ENCODE measurements at places on chromosomes 11 and 22.

DNA sequence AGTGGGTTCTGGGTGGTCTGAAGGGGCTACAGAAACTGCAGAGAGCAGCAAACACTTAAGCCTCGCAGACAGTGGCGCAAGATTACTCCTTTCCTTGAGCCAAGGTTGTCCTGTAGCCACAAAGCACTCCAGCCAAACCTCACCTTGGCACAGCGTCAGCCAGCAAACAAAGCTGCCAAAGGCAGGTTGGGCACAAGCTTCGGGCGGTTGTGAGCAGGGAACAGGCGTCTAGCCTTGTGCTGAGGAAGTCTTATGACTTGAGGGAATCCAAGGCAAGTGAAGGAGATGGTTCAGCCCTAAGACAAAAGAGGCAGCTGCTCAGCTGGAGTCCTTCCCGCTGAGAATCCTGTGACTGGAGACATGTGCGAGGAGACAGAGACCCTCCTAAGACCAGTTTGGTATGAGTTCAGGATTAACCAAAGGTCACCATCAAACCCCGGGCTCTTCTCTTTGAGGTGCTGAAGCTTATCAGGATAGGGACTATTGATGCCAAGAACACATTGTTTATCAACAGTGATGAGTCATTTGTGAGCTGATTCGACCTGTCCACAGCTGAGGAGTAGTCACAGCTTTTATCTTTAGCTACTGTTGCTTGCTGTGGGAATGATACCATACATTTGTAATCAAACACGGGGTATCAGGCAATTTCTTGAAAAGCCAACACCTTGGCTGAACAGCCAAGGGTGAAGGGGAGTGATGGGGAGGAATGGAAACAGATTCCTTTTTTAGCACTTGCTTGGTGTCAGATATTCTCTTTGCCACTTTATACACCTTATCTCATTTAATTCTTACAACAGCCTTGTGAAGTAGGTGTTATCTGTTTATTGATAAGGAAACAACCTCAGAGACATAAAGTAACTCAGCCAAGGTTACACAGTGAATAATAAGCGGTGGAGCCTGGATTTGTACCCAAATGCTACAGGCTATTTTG is 4.6 kb downstream of the ADM start:
- DNase-seq = peak; percentile 80
- H3K27me3 ChIP-seq = no peaks in the 10 kb centered on the region
- H3K36me3 ChIP-seq = no peaks in the 10 kb centered on the region

GRCh38 chr11:134144744-134145143 is 75.9 kb downstream of the JAM3 start:
- no peaks in the 10 kb centered on the region for H3K4me1 ChIP-seq
- H3K27me3 ChIP-seq = peaks cover 37% of the 10 kb centered on the region
- no peak overlapping the region for H3K4me3 ChIP-seq
- no peak for DNase-seq
- no peak overlapping the region for H3K27ac ChIP-seq

DNA sequence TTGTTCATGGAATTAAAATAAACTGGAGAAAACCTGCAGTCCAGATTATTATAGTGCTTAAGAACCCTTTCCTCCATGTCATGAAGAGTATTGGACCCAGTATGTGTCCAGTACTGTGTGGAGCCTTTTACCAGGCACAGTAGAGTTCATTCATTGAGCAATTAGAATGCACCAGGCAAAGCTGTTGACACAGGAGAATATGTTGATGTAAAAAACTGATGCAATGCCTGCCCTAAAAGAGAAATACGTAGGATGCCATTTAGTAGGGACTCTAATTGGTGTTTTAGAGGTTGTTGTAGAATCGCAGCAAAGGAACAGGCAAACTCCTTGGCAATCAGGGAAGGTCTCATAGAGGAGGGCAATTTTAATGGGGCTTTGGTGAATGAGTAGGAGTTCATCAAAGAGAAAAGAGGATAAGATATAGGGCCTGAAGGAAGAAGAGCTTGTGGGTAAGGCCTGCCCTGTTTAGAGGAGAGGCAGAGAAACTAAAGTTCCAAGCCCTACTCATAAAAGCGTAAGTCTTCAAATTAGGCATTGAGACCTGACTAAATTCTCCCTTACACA is 126.4 kb downstream of the SEZ6L start:
- no peak overlapping the region for H3K4me3 ChIP-seq
- no peak overlapping the region for H3K27ac ChIP-seq

DNA sequence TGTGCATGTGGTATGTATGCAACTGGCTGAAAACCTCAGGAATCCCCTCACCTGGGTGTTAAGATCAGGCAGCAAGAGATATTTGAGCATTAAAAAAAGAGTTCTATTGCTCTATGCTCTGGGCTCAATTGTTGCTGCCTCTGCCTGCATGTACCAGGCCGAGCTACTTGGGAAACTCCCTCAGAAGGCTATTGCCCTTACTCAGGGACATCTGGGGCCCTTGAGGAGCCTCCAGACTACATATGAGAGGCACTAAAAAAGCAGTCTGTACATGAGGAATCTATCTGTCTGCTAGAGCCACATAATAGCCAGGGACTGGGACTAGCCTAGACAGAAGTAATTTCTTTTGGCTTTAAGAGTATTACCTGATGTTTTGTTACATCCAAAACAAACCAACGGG is 120.1 kb downstream of the SWAP70 start:
- no peak for DNase-seq
- H3K27me3 ChIP-seq = no peaks in the 10 kb centered on the region
- no peak overlapping the region for H3K4me3 ChIP-seq
- no peak overlapping the region for H3K27ac ChIP-seq

GRCh38 chr22:42553475-42554361 is at the start of gene SERHL2:
TSS of gene SERHL2 (plus strand) at chr22:42553956. CDS start at chr22:42554021, 65 bp downstream.
- peak; percentile 88 for DNase-seq
- no peaks in the 10 kb centered on the region for H3K4me1 ChIP-seq
- no peak within 1 kb of the TSS for H3K27ac ChIP-seq
- no peaks in the 10 kb centered on the region for H3K27me3 ChIP-seq
- H3K4me3 ChIP-seq = peak within 1 kb of the TSS; percentile 44

- H3K36me3 ChIP-seq = no peaks in the 10 kb centered on the region
- no peaks in the 10 kb centered on the region for H3K4me1 ChIP-seq
- peaks cover 55% of the 10 kb centered on the region for H3K27me3 ChIP-seq
- DNase-seq = no peak
- no peak overlapping the region for H3K27ac ChIP-seq
- no peak overlapping the region for H3K4me3 ChIP-seq
Observed at GRCh38 chr11:17719938-17720795, 796 bp downstream of the MYOD1 start.

GRCh38 chr11:83717537-83717936 is 431.4 kb upstream of the CCDC90B start:
- no peaks in the 10 kb centered on the region for H3K27me3 ChIP-seq
- H3K27ac ChIP-seq = no peak overlapping the region
- H3K36me3 ChIP-seq = no peaks in the 10 kb centered on the region
- DNase-seq = no peak

DNA sequence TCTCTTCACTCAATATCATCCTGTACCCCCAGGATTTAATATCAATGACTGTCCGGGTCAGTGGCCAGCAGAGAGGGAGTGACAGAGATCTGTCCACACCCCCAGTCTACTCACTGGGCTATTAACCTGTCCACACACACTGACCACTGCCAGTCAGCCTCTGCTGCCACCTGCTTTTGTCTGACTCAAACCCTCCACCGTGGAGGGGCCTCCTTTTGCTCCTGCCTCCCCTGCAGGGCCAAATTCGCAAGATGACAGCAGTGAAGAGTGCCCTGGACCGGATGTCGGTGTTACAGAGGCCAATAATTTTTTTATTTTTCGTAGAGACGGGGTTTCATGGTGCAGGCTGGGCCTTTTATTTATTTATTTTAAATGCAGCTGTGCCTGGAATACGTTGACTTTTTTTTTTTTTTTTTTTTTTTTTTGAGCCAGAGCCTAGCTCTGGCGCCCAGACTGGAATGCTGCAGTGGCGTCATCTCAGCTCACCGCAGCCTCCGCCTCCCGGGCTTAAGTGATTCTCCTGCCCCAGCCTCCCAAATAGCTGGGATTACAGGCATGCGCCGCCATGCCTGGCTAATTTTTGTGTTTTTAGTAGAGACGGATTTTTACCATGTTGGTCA is 5.1 kb downstream of the PDXP start:
- no peak for DNase-seq
- H3K4me1 ChIP-seq = peaks cover 26% of the 10 kb centered on the region
- H3K27ac ChIP-seq = no peak overlapping the region
- H3K4me3 ChIP-seq = no peak overlapping the region

GRCh38 chr11:132125988-132126871 is 755.8 kb downstream of the NTM start:
- H3K27ac ChIP-seq = no peak overlapping the region
- DNase-seq = no peak
- no peaks in the 10 kb centered on the region for H3K36me3 ChIP-seq
- no peaks in the 10 kb centered on the region for H3K4me1 ChIP-seq
- H3K4me3 ChIP-seq = no peak overlapping the region
- peaks cover 24% of the 10 kb centered on the region for H3K27me3 ChIP-seq

GRCh38 chr11:3840870-3841425 is at the start of gene RHOG:
TSS of gene RHOG (minus strand) at chr11:3840959. CDS start at chr11:3828138, 12,821 bp downstream.
- H3K4me1 ChIP-seq = peaks cover 10% of the 10 kb centered on the region
- no peaks in the 10 kb centered on the region for H3K36me3 ChIP-seq
- H3K4me3 ChIP-seq = peak within 1 kb of the TSS; percentile 68
- H3K27ac ChIP-seq = peak within 1 kb of the TSS; percentile 43
- H3K27me3 ChIP-seq = no peaks in the 10 kb centered on the region

- no peaks in the 10 kb centered on the region for H3K4me1 ChIP-seq
- H3K27me3 ChIP-seq = peaks cover 95% of the 10 kb centered on the region
- H3K36me3 ChIP-seq = no peaks in the 10 kb centered on the region
- DNase-seq = no peak
- H3K4me3 ChIP-seq = no peak overlapping the region
Observed at GRCh38 chr22:44956840-44957767, 52.7 kb downstream of the PHF21B start.

- no peak for DNase-seq
- no peak overlapping the region for H3K27ac ChIP-seq
- H3K4me3 ChIP-seq = no peak overlapping the region
- H3K36me3 ChIP-seq = no peaks in the 10 kb centered on the region
- H3K4me1 ChIP-seq = no peaks in the 10 kb centered on the region
Observed at GRCh38 chr11:30478923-30479322, 107.2 kb downstream of the MPPED2 start.

- no peaks in the 10 kb centered on the region for H3K27me3 ChIP-seq
- DNase-seq = no peak
- no peak overlapping the region for H3K27ac ChIP-seq
- no peaks in the 10 kb centered on the region for H3K36me3 ChIP-seq
- peaks cover 10% of the 10 kb centered on the region for H3K4me1 ChIP-seq
Observed at GRCh38 chr11:102799681-102800340, 1.9 kb upstream of the MMP1 start.

DNA sequence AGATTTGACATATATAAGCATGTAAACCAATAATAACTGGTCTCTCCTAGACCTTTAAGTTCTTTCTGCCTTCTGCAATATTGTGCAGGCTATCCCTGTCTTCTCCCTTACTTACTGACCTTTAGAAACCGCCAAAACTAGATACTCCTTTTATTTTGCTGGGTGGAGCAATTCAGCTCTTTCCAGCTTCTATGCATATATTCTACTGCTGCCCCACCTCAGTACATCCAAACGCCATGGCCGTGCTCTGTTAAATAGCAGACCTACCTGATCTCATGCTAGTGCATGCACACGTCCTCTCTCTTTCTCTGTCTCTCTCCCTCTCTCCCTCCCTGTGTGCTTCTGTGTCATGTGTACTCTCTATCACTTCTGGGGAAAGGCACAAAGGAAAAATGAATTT is 76.7 kb upstream of the CAPRIN1 start:
- no peaks in the 10 kb centered on the region for H3K36me3 ChIP-seq
- H3K27me3 ChIP-seq = no peaks in the 10 kb centered on the region
- H3K27ac ChIP-seq = no peak overlapping the region
- DNase-seq = no peak
- H3K4me3 ChIP-seq = no peak overlapping the region

- peaks cover 42% of the 10 kb centered on the region for H3K4me1 ChIP-seq
- no peak overlapping the region for H3K4me3 ChIP-seq
- no peaks in the 10 kb centered on the region for H3K36me3 ChIP-seq
- peak overlapping the region; percentile 57 for H3K27ac ChIP-seq
- no peaks in the 10 kb centered on the region for H3K27me3 ChIP-seq
- peak; percentile 58 for DNase-seq
Observed at GRCh38 chr11:66080055-66080817, 10.2 kb downstream of the PACS1 start.

- no peak for DNase-seq
- no peaks in the 10 kb centered on the region for H3K36me3 ChIP-seq
- H3K4me1 ChIP-seq = peaks cover 11% of the 10 kb centered on the region
Observed at GRCh38 chr11:1235306-1235900, 12.5 kb downstream of the MUC5B start.

- H3K4me3 ChIP-seq = no peak overlapping the region
- peak overlapping the region; percentile 44 for H3K27ac ChIP-seq
- peak; percentile 57 for DNase-seq
- no peaks in the 10 kb centered on the region for H3K27me3 ChIP-seq
- peaks cover 14% of the 10 kb centered on the region for H3K4me1 ChIP-seq
- H3K36me3 ChIP-seq = no peaks in the 10 kb centered on the region
Observed at GRCh38 chr11:128180441-128181087, 406.8 kb downstream of the ETS1 start.

DNA sequence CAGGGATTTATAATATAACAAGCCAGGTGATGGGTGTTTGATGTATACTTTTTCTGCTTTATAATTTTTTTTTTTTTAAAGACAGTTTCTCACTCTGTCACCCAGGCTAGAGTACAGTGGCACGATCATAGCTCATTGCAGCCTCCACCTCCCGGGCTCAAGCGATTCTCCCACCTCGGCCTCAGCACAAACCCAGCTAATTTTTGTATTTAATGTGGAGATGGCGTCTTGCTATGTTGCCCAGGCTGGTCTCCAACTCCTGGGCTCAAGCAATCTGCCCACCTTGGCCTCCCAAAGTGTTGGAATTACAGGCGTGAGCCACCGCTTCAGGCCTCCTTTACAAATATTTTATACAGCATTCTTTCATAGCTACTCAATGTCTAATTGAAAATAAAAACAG is 48.6 kb downstream of the MORC2 start:
- DNase-seq = no peak
- H3K4me1 ChIP-seq = no peaks in the 10 kb centered on the region
- no peaks in the 10 kb centered on the region for H3K36me3 ChIP-seq
- H3K27ac ChIP-seq = no peak overlapping the region
- H3K4me3 ChIP-seq = no peak overlapping the region
- H3K27me3 ChIP-seq = no peaks in the 10 kb centered on the region

DNA sequence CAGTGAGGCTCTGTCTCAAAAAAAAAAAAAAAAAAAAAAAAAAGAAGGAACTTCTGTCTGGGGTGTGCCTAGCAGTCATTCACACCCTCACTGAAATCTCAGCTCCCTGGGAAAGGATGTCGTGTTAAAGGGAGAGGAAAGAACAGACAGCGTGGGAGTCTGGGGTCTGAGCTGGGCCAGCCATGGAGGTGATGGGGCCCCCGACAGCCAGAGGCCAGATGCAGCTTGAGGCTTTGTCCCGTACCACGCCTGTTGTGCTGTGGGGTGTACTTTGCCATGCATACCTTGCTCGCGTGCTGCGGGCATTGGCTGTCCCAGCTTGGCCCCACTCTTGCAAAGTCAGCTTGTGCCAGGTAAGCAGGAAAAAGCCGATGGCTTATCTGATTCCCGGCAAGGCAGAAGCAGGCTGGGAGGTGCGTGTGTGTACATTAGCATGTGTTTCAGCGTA is 4.6 kb downstream of the SYT12 start:
- H3K27me3 ChIP-seq = no peaks in the 10 kb centered on the region
- no peaks in the 10 kb centered on the region for H3K36me3 ChIP-seq
- no peak overlapping the region for H3K27ac ChIP-seq
- peaks cover 66% of the 10 kb centered on the region for H3K4me1 ChIP-seq
- peak; percentile 50 for DNase-seq

Data from PC-9 (cell line).